ENCODE measurements at places on chromosomes 1 and 21.

GRCh38 chr1:15325375-15326085, 78.5 kb downstream of the FHAD1 start:
- DNase-seq, result no peak

DNA sequence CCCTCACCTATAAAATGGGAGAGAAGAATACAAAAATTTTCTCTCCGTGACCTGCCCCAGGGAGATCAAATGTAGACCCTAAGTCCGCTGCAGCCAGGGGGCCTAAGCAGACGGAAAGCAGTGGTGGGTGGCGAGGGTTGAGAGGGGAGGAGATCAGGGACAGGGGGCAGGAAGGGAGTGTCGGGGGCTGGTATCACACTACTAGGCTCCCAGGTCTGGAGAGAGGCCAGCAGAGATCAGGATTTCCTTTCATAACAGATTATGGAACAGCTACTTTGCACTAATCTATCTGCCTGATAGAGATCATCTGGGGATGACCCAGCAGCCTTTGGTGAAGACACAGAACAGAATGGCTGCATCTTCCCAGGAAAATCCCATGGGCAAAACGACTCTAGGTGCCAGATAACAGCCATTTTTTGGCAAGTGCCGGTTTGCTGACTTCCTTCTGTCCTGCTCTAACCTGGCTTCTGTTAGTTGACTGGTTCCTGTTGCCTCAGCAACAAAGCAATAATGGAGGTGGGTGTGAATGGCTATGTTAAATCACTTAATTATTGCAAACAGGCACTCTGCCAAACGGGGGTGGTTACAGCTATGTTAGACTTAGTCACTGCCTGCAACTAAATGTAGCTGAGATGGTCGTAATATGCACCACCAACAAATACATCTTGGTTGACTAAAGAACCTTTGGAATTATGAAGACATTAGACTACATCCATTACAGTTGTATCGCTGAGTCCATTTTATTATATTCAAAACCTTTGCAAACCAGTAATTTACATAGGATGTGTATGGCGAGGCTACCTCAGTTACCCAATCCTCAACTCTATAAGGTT, 30.0 kb upstream of the EPS8L3 start:
- DNase-seq, result no peak

GRCh38 chr1:112806090-112806642, 91.0 kb upstream of the PPM1J start:
- DNase-seq, result no peak

DNA sequence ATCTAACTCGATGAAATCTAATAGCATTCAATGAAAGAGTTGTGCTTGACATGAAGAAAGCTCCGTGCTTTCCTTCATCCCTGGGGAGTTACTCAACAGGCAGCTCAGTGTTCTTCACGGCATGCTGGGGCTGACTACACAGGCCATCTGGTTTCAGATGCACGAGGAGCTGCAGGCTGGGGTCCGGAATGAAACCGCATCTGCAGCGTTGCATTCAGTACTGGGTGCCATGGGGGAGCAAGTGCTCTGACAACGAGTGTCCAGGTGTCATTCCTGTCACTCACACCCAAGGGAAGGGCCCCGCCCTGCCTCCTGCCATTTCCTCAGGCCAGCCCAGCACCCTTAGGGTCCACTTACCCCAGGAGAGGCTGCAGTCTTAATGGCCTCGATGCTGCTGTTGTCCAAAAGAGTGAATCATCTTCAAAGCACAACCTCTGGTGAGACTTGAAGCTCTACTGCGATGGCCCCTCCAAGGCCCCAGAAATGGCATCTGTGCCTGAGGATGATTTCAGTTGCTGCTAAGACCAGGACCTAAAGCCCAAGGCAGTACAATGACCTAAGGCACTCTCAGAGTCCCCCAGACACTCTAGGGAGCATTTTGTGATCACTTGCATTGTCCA, 61.4 kb downstream of the STUM start:
- no peak for DNase-seq

DNA sequence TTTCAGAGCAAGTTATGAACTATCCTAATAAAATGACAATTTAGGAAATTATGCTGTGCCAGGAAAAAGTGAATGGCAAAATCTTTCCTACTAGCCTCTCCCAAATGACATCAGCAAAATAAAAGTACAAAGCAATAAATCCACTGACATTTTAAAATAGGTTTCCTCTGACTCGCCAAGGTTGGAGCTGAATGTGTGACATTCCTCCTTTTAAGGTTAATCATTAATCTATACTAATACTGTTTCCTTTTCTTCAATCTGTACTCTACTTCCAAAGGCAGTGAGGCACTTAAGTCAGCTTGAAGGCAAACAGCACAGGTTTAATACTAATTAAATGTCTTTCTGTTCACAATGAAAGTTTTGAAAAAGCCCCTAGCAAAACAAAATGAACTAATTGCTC, 15.7 kb downstream of the RNF19B start:
- DNase-seq, result no peak

- no peak for DNase-seq
Observed at GRCh38 chr1:172917972-172918371, 132.8 kb downstream of the TNFSF18 start.

- DNase-seq, result no peak
Observed at GRCh38 chr1:160046494-160047110, 14.8 kb upstream of the PIGM start.

- no peak for DNase-seq
Observed at GRCh38 chr21:24938573-24938972, 668.7 kb downstream of the MRPL39 start.

DNA sequence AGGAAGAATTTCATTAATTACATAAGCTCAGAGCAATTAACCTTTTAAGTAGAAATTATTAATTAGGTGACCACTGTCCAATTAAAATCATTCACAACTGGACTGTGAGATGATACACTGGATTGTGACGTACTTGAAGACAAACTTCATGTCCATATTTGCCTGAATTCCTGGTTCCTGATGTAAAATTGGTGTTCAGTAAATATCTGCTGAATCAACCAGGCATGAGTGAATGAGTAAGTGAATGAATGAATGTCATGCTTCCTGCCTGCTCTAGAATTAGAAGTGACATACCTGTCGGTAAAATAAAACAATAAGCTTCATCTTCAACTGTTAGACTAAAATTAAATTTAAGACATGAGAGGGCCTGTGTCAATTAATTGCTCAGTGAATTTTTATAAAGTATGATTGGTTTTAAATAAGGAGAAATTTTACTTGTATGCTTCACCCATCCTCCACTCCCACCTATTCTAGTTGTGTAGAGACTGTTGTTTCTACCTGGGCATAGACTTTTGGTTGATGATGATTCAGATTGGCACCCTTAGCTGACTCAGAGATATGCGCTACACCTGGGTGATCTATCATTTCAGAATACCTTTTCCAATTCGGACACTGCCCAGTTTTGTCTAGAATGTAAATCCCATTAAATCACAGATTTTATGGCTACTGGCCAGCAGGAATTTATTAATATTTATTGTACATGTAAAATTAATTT, 56.9 kb upstream of the PTGS2 start:
- no peak for DNase-seq

- peak; percentile 43 for DNase-seq
Observed at GRCh38 chr1:151047591-151047924, at the start of gene C1orf56. Gene C1orf56 (plus strand): TSS chr1:151047751. CDS start chr1:151047848, 97 bp downstream.

GRCh38 chr1:3713840-3714239, 38.4 kb upstream of the CCDC27 start:
- no peak for DNase-seq

- DNase-seq, result no peak
Observed at GRCh38 chr1:109917051-109917767, 6.6 kb downstream of the CSF1 start.

DNA sequence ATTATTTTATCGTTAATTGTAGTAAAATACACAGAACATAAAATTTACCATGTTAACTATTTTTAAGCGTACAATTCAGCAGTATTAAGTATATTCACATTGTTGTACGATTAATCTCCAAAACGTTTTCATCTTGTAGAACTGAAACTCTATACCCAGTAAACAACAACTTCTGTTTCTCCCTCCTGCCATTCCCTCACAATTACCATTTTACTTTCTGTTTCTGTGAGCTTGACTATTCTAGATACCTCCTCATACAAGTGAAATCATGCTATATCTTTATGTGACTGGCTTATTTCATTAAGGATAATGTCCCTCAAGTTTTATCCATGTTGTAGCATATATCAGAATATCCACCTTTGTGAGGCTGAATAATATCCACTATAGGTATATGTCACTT, 156.8 kb downstream of the ST6GALNAC3 start:
- DNase-seq, result no peak

- DNase-seq, result no peak
Observed at GRCh38 chr1:160474392-160475242, 48.4 kb downstream of the SLAMF6 start.

DNA sequence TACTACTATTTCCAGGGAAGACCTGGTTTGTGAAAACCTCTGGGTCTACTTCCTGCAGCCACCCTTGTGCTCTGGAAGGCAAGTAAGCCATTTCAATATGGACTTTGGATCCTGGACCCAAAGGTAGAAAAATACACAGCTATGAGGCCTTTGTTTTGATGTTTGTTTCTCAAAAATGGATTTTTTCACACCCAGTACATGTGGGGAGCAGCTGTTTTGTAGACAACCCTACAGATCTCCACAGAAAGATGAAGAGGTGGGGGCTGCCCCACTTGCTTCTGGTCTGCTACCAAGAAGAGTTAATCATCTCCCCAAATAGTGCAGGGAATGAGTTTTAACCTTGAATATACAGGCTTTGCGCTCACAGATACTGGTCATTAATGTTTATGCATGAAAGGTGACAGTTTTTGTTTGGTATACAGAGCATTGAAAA, 29.2 kb downstream of the ZNF281 start:
- no peak for DNase-seq

DNA sequence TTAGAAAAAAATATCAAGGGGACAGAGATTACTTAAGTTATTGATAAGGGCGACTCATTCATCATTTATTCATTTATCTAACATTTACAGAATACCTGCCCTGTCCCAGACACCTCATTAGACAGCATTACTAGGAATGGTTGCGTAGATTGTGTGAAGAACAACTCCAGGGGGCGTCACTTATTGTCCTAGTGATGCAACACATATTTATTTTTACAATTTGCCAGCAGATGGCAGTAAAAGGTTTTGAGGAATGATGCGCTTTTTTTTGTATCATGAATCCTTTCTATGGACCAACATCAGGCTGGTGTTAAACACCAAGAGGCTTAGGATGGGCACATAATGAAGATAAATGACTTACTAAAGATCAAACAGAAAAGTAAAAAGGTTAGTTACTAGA, 5.5 kb downstream of the NCAM2 start:
- no peak for DNase-seq

- no peak for DNase-seq
Observed at GRCh38 chr1:75838079-75838478, 41.4 kb downstream of the MSH4 start.

DNA sequence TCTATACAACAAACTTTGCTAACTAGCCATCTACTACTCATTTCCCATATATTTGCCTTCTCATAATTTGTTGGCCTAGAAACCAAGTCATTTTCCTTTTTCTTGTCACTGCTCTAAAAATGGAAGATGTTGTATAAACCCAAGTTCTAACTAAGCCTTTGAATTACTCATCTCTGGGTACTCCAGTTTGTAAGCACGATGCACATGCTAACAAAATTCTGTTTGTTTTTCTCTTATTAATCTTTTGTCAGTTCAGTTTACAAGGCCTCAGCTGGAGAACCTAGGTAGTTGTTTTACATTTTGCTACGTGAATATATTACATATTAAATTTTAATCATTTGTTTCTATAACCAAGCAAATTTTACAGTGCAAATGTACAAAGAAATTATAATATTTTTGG, 663.2 kb upstream of the RGS18 start:
- DNase-seq, result no peak

DNA sequence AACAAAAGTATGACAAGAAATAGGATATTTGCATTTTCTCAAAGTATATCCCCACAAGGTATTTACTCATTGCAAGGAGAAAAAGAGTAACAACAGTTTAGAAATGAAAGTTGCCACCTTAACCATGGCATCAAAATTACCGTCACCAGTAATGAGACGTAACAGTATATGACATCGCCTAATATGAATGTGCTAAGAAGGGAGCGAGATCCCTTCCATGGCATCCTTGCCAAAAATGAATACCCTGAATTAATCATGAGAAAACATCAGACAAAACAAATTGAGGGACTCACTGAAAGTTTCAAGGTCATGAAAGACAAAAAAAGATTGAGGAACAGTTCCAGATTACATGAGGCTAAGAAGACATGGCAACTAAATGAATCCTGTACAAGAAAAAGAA, 78.9 kb upstream of the MROH9 start:
- no peak for DNase-seq
